ENCODE measurements at places on chromosomes 16 and 17. TPM values are rescaled to one million over a fixed set of nuclear protein-coding genes. Genes with fewer than 3 reads are reported as not detected.
A peak's percentile ranks its signal among the peaks of the same experiment; 100 is the strongest.

GRCh38 chr17:73998653-73999645 lies 204.5 kb upstream of the RPL38 start:
- DNase-seq = peak; percentile 22

GRCh38 chr17:7237266-7237760 lies 1.9 kb downstream of the PHF23 start:
- DNase-seq = no peak

DNA sequence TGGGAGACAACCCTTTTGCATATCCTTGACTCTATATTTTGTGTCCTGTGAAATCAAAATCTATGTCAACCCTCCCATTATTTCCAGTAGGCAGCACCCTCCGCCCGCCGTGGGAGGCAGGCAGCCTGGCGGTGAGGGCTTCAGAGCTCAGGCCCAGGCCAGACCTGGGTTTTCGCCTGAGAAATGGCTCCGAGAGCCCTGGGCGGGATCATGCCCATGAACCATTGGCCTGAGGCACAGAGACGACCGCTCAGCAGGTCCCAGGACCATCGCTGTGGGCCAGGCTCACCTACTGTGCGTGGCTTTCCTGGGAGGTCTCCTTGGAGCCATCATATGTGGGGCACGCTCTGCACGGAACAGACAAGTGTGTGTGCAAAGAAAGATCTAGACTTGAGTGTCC lies 6.3 kb upstream of the SLC38A8 start:
- DNase-seq = no peak

- no peak for DNase-seq
These were observed 125.9 kb downstream of the MAP2K6 start for GRCh38 chr17:69540356-69540755.

DNA sequence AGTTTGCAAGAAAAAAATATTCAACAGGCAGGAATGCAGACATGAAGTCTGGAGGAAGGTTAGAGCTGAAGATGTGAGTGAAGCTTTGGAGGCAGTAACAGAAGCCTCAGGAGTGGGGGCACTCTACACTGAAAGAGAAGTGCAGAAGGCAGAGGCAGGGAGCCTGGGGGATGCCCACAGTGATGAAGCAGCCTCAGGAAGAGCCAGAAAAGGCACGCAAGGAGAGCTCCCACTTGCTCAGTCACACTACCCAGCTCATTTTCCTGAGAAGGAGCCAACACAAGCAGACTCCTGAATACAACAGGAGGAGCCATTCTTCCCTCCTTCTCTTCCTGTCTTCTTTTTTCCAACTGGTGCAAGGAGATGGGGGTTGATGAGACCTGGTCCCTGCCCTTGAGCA lies 45.1 kb upstream of the DNAH9 start:
- no peak for DNase-seq

SLFN5 gene
- 273 TPM for total RNA-seq

MAF gene
- 27.0 TPM for total RNA-seq

CNGB1 gene
- total RNA-seq = 0.17 TPM
